ENCODE measurements at places on chromosomes 2 and 18.

DNA sequence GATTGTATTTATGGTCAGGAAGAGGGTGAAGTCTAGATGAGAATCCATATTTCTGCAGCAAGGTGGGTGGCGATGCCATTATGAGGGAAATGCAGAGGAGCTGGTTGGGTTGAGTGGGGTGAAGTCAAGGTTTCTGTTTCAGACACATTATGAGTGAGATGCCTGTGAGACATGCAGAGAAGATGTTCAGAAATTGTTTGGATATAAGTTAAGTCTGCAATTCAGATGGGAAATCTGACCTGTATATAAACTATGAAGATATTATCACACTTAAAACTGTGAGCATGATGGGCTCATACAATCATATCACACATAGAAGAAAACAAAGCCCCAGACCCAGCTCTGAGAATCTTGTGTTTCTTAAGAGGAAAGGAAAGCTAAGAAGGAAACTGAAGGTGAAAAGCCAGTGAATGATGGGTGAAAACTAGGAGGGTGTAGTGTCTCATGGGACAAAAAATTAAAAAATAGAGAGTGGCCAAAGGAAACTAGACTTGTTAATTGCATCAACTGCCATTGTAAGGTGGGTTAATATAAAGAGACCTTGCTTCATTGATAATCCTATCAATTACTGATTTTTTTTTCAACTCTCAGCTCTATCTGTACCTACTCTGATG is 14.2 kb downstream of the GALNT5 start:
- no peak for DNase-seq

DNA sequence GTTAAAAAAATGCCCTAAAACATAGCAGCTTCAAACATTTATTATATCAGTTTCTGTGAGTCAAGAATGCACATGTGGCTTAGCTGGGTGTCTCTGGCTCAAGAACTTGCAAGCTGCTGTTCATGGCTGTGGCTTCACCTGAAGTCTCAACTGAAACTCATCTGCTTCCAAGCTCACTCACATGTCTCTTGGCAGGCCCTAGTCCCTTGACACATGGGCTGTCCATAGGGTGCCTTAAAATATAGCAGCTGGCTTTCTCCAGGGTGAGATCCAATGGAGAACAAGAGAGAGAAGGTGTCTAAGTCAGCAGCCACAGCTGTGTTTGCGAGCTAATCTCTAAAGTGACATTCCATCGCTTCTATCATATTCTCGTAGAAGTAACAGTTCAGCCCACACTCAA is 152.8 kb downstream of the DSEL start:
- no peak for DNase-seq

- DNase-seq: peak; percentile 74
These were observed 230.9 kb upstream of the SMAD2 start for GRCh38 chr18:48161191-48161910.

GRCh38 chr2:199025146-199025545 is 432.6 kb downstream of the SATB2 start:
- DNase-seq: no peak

GRCh38 chr18:23875966-23876895 is 138.3 kb upstream of the TTC39C start:
- DNase-seq: no peak

GRCh38 chr2:148893906-148894305 is 18.9 kb downstream of the KIF5C start:
- DNase-seq: no peak

DNA sequence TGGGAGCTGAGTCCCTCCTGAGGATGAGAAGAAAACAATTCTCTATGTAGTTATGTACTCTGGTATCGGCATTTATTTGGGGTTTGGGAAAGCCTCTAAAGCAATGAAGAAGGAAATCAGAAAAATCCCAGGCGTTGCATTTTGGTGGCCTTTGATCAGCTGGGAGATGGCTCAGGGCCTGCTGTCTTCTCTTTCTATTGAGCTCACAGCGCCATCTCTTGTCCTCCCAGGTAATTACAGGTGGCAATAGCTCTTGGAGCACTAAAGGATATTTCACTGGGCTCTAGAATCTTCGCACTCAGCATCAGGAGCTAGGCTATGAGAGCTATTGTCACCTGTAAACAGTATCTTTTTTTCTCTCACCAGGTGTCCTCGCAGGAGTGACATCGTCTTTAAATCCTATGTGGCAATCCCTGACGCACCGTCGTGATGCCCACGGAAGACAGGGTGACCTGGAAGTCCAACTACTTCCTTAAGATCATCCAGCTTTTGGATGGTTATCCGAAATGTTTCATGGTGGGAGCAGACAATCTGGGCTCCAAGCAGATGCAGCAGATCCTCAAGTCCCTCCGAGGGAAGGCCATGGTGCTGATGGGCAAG is 76.1 kb upstream of the PMAIP1 start:
- DNase-seq: peak; percentile 70

- DNase-seq: no peak
These were observed 18.9 kb upstream of the KCNF1 start for GRCh38 chr2:10892796-10893350.

- DNase-seq: peak; percentile 89
These were observed 152.5 kb downstream of the TSN start for GRCh38 chr2:121907928-121908327.

DNA sequence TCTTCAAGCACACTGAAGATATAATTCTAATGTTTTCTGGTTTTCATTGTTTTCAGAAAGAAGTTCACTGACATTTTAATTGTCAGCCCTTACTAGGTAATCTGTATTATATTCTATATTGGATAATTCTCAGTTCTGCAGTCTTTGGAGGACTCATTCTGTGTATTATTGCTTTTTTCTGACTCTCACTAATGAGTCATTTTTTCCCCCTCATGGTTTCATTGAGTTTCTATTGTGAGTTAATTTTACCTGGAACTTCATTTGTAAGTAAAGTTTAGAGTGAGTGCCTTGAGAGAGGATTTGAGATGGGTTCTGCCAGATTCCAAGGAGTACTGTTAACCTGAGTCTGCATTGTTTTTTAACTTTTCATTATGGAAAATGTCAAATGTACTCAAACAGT is 90.4 kb upstream of the LYPD1 start:
- DNase-seq: no peak

DNA sequence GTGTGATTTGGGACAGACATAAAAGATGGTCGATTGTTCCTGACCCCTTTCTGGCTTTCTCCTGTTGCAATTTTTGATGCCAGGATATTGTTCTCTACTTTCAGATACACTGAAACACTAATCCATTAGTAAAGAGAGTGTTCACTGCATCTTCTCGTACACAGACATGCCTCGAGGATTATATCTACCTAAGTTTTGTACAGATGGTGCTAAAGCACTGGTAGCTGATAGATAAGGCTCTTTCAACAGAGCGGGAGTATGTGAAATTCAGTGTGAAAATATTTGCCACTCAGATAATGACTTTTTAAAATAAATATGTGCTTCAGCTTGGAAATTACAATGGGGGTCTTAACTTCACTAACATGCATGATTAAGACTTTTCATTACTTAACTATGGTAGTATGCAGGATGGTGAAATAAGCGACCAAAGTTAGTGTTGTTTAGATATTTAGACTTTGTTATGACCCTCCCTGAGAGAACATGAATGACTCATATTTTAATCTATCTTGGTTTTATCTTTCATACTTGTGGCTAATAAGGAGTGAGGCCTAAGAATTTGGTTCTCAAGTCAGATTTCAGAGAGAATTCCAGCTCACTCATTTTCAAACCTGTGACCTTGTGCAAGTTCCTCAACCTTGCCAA is 474.9 kb downstream of the NRXN1 start:
- no peak for DNase-seq

DNA sequence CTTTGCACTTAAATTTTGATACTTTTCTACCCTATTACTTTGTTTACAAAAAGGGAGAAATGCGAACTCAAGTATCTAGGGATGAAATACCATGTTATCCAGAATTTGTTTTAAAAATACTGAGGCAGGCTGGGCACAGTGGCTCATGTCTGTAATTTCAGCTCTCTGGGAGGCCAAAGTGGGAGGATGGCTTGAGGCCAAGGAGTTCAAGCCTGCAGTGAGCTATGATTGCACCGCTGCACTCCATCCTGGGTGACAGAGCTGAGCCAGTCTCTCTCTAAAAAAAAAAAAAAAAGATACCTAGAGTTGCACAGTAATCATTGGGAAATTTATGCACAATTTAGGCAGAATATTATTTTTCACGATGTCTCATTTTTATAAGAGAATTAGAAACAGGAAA is 12.4 kb upstream of the VAPA start:
- peak; percentile 14 for DNase-seq

GRCh38 chr2:44844651-44845270 is 96.7 kb upstream of the SIX3 start:
- no peak for DNase-seq

- DNase-seq: peak; percentile 14
These were observed 347.6 kb downstream of the CTNNA2 start for GRCh38 chr2:79860228-79861058.

DNA sequence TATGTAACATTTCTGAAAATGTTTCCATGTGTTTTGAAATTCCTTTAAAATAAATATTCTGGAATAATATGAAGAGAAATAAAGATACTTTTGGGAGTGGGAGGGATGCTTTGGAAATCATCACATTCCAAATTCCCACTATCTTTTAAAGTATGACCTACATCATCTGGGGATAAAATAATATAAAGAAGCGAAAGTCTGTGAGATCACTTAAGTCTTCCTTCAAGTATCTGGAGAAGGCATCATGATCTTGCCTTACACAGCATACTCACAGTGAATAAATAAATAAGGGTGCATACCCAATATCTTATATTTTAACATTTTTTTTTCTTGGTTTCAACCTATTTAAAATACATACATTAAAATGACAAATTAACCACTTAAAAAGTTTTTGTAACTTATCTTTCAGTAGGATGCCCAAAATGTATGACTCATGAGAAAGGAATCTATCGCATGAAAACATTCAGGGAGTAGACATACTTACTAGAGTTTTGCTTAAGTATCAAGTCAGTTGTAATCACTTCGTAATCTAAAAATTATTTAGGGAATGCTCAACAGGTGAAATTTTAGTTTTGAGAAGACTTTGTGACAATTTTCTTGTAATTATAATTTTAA is 248.3 kb upstream of the COL3A1 start:
- no peak for DNase-seq

DNA sequence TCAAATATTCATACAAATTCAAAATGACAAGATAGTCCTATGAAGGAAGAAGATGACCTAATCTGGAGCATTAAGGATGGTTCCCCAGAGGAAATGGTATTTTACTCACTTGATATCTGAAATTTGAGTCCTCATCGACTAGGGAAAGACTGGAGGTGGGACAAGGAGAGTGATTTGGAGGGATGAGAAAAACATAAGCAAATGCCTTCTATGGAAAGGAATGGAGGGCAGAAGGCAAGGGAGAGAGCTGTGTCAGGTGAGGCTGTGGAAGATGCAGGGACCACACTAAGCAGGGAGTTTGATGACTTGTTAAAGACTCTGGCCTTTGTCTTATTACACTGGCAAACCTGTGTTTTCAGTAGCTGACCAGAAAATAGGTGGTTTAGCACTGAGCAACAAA is 38.4 kb downstream of the CALCRL start:
- DNase-seq: no peak

DNA sequence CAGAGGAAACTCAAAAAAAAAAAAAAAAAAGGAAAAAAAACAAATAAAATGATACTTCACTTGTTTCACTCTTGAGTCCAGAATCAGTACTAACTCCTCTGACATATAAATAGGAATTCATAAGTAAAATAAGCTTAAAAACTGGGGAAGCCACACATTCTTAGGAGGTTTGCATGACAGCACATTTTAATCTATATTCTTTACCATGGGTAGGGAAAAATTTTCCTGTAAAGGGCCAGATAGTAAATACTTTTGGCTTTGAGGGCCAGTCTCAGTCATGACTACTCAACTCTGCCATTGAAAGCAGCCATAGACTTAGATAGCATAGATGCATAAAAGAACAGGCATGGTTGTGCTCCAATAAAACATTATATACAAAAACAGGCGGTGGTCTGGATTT is 145.2 kb downstream of the BCL11A start:
- DNase-seq: no peak

- DNase-seq: no peak
These were observed 26.3 kb upstream of the AGAP1 start for GRCh38 chr2:235467588-235467987.

DNA sequence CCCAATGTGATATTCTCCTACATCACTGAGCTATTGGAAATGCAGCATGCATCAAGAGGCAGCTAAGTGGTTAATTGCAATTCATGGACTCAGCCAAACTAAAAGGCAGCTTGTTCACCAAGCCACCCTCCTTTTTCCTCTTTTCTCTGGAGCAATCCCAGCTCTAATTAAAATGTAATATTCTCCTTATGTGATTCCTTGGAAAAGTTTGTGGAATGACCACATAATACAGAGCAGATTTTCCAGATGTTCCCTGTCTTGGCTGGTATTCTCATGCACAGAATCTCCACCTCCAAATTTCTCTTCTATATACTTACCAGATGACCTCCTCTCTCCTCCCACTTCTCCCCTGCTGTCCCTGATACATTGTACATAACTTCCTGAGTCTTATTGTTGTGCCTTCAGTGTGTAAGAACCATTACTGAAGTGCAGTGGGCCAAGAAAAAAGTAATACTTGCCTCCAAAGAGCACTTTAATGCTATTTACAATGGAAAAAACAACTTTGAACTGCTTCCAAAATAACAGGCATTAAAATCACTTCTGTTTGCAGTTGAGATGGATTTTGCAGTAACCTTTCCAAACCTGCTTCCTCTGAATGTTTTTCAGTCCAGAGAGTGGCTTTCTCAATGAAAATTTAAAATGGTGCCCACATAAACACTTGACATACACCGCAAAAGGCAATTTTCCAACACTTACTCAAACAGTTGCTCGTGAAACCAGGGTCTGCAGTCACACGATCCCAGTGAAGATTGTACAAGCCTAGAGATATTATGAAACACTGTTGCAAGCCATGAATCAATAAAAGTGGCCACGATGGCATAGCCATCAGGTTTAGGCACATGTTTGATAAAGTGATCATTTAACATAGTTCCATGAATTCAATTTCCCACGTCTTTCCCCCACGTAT is 258.0 kb downstream of the MTX2 start:
- DNase-seq: peak; percentile 9

GRCh38 chr2:186894478-186894877 is 45.5 kb upstream of the ZSWIM2 start:
- no peak for DNase-seq

DNA sequence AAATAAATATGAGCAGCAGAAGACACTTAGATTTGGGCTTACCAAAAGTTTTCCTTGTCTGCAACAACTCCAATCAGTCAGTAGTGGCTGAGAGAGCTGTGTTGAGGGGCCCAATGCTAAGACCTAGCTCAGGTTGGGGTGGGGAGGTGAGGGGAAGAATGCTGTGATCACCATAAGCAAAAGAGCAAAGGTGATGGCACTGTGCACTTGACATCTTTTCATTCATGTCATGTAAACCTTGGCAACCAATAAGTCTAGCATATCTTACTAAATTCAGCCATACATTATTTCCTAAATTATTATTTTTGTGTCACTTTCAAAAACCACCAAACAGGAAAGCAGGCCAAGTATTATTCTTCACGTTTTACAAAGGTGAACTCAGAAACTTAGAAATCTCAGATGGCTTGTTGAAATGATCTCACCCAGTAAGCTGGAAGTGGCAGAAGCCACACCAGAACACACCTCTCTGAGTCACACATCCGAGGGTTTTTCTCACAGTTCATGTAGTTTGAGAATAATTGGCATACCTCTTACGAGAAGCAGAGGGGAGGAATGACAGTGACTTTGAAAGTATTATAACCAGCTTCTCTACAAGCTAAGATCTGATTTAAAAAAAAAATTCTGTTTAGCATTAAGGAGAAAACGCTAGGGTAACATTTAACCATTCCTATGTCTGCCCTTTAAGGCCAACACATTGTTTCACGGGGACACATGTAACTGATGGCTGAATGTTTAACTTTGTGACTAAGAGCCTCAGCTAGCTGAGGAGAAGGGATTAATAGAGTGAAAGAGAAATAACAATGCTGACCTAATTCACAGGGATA is 43.3 kb upstream of the SETBP1 start:
- no peak for DNase-seq
